ENCODE measurements at places on chromosomes 13 and 19.

- DNase-seq: no peak
These were observed 8.0 kb upstream of the TMEM160 start for GRCh38 chr19:47056411-47056810.

DNA sequence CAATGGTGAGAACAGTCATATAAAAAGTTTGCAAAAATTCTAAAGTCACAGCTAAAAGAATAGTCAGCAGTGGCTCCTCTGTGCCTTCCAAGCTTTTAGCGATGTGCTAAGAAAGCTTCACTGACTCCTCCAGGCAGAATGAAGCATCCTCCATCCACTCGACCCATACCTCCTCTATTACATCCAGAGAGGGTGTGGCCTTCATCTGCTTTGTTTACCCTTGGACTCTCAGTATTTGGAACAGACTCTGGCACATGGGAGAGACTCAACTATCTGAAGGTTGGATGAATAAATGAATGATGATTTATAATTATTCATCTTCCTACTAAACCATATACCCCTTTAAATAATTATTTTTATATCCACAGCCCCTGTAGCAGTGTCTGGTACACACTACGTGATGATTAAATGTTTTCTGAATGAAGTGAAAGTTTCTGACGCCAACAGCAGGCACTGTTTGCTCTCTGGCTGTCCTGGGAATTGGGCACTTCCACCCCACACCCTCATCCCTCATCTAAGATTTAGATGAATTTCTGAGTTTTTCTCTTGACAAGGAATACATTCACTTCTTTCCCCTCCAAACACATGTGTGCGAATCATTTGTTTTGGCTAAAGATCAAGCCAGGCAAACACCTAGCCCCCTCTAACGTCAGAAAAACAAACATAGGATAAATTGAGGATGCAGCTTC is 93.9 kb downstream of the NUFIP1 start:
- no peak for DNase-seq

GRCh38 chr19:35959968-35960320 is 23.8 kb downstream of the LRFN3 start:
- DNase-seq: no peak

GRCh38 chr13:80962855-80963254 is 621.9 kb upstream of the SPRY2 start:
- no peak for DNase-seq

- no peak for DNase-seq
These were observed 343.0 kb downstream of the PCDH9 start for GRCh38 chr13:66887088-66887487.

GRCh38 chr19:52735734-52736133 is 890 bp upstream of the ZNF611 start:
- DNase-seq: no peak

DNA sequence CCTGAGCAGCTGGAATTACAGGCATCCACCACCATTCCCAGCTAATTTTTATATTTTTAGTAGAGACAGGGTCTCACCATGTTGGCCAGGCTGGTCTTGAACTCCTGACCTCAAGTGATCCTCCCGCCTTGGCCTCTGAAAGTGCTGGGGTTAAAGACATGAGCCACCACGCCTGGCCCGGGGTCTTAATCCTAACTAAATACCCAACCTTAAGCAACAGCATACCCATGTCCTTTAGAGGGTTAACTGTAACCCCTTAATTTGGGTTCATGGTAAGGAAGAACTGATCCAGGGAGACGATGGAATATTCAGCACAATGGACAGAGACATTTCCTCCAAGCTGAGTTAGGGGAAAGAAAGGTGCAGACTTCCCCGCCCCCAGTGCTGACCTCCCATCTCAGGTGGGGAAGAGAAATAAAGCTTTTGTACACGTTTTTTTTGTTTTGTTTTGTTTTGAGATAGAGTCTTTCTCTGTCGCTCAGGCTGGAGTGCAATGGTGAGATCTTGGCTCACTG is 8.7 kb upstream of the GALP start:
- no peak for DNase-seq

Data from CMK (cell line).